Nucleus accumbens (tissue), 56 donors: ENCODE measurements at places on chromosomes 16 and 17.
A peak's percentile ranks its signal among the peaks of the same experiment; 100 is the strongest.

DNA sequence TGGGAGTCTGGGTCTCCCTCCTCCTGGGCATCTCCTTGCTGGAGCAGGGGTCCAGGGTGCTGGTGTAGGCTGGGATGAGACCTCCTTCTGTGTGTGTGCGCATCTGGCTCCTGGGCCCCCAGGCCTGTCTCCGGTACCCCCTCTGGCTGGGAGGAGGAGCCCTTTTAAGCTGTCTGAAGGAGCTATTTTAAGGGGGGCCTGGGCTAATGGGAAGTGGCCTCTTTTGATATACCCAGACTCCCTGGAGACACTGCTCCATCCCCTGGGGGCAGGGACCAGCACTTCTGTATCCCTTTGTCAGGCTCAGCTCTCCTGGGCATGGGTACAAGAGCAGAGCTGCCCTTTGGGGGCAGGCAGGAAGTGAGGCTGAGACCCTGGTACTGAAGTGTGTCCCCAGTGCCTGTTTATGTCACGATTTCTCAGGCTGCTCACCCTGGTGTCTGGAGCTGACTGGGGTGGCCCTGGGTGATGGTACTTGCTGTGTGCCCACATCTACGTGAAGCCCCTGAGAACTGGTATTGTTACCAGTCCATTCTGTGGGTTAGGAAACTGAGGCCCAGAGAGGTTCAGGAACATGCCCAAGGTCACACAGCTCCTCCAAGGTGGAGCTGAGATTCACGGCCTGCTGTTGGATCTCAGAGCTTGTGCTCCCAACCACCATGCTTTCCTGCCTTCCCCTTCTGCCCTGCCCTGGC is 6.5 kb downstream of the ADCY7 start:
- no peak for DNase-seq

- no peak for DNase-seq
Measured at GRCh38 chr16:12398029-12398682, 405.5 kb downstream of the CPPED1 start.

GRCh38 chr17:50326831-50327364 is 19.0 kb upstream of the XYLT2 start:
- DNase-seq = no peak

GRCh38 chr17:36938566-36939051 is 1.3 kb downstream of the LHX1 start:
- DNase-seq = no peak

GRCh38 chr17:29866746-29867404 is 63.2 kb downstream of the SSH2 start:
- DNase-seq = no peak

GRCh38 chr16:89319886-89320781 is 102.6 kb downstream of the ZNF778 start:
- no peak for DNase-seq

DNA sequence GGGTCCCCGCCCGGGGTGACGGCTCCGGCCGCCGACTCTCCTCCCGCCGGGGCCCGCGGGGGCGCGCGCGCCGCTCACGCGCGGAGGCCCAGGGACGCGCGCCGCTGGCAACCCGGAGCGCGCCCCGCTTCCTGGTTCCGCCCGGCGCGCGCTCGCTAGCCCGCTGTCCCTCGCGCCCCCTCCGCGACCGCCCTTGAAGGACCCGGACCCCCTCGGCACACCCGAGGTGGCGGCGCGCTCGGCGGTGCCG is at the start of gene STAT5B:
STAT5B (minus strand) TSS at position 33 of the 250 bp plus-strand sequence. CDS start 44,264 bp downstream, outside the sequence.
- peak; percentile 66 for DNase-seq

DNA sequence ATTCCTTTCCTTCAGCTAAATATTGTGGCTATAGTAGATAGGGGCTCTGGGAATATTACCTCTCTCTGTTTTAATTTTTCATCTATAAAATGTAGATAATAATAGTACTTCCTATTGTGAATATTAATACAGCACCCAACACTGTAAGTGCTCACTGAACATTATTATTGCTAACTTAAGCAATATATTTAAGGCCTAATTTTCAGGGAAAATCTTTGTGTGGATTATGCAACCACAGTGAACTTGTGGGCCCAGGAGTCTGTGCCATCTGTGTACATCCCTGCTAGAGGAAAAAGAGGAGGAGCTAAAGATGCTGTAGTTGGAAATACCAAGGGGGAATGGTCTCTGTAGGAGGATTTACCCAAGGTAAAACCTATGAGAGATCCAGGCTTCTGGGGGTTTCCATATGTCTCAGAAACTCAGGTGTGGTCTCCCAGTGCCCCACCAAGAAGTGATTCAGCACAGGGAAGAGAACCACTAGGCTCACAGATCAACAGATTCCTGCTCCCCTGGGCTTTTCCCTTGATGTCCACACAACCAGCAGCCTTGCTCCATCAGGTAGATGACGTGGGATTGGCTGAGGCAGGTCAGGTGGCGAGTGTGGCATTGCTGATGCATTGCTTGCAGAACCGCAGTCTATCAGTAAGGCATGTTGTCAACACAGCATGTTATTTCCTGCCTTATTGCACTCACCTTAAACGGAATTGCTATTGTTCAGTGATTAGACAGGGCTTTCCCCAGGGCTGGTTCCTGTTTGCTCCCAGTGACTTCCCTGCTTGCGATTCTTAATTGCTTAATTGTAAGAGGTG is 1.6 kb upstream of the N4BP1 start:
- DNase-seq = no peak

DNA sequence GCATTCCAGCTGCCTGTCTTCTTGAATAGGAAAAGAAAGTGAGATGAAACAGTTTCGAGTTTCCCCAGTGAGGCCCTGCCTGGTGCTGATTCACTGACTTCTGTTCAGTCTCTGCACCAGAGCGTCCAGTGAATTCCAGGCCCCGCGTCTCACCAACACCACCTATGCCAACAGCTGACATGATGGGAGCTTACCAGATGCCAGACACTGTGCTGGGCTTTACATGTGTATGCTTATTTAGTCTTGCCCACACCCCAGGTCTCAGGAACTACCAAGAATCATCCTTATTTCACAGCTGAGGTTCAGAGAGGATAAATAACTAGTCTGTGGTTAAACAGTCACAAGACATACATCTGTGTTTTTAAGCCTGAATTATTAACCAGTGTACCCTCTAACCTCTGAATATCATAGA is 29.1 kb upstream of the IRX6 start:
- DNase-seq = no peak

DNA sequence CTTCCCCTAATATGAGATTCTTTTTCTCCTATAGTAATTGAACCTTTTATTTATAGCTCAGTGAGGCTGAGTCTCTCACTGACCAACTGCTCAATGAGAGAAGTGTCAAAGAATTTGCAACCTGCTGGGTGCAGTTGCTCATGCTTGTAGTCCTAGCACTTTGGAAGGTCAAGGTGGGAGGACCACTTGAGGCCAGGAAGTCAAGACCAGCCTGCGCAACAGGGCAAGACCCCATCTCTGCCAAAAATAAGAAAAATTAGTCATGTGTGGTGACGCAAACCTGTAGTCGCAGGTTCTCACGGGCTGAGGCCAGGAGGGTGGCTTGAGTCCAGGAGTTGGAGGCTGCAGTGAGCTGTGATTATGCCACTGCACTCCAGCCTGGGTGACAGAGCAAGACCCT is 30.9 kb upstream of the CRYBA1 start:
- DNase-seq = no peak

DNA sequence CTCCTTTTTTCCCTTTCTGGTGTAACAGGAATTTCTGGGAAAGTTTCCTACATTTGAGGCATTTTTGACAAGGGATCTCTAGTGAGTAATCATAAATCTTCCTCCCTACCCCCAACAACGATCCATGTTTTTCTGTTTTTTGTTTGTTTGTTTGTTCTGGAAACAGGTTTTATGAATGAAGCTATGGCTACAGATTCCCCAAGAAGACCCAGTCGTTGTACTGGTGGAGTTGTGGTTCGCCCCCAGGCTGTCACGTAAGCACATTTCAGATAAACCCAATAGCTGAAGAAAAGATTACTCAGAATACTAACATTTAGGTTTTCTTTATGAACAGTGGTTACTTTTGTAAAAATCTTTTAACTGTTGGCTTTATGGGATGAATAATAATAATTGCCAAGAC is 1.6 kb downstream of the BCAS3 start:
- DNase-seq = no peak

GRCh38 chr16:56576585-56577299 is 11.9 kb downstream of the MT4 start:
- no peak for DNase-seq

DNA sequence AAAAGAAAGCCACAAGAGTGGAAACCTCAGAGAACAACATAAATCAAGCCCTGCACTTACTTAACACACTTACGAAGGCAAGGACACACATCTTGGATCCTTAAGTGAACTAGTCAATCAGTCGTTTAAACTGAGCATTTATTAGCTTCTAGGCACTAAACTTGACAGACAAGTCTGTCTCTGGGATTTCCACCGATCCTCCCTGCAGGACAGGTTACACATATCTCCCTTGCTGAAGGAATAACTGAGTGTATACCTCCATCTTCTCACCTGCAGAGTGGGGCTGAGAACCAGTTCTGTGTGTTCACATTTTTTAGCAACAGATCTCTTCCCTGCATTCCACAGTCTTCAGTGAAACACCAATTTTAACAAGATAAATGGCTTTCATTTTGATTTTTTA is 8.9 kb downstream of the GP2 start:
- no peak for DNase-seq

DNA sequence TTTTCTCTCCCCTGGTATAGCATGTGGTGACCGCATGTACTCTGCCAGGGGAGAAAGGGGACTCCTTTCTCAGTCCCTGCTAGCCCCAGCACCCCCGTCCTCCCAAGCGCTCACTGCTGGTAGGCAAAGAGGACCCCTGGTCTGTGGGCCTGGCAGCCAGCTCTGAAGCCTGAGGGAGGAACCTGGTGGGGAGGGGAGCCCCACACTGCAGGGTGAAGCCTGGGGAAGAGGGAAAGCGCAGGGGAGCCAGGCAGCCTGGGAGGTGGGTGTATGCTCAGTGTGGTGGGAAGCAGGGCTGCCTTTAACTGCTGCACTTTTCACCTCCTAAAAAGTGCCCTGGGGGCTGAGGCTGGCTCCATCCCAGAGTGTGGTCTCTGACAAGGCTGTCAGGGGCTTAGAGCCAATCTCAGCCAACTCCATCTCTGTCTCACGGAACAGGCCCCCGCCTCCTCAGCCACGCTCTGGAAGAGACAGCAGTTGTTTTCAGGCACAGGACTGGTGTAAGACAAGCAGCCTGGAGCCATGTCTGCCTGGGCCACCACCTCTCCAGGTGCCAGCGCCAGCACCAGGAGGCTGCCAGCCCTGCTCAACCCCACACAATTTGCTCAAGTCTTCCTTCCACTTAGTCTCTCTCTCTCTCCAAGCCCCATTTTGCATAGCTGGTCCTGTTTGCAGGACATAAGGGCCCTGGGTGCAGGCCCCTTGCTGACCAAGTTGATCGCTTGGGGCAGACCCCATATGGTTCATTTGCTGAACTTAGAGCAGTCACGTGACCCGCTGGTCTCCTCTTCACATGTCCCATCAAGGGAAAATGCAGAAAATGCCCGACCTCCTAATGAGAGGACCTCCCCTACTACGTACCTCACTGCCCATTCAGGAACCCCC is 14.7 kb upstream of the TBX2 start:
- no peak for DNase-seq

DNA sequence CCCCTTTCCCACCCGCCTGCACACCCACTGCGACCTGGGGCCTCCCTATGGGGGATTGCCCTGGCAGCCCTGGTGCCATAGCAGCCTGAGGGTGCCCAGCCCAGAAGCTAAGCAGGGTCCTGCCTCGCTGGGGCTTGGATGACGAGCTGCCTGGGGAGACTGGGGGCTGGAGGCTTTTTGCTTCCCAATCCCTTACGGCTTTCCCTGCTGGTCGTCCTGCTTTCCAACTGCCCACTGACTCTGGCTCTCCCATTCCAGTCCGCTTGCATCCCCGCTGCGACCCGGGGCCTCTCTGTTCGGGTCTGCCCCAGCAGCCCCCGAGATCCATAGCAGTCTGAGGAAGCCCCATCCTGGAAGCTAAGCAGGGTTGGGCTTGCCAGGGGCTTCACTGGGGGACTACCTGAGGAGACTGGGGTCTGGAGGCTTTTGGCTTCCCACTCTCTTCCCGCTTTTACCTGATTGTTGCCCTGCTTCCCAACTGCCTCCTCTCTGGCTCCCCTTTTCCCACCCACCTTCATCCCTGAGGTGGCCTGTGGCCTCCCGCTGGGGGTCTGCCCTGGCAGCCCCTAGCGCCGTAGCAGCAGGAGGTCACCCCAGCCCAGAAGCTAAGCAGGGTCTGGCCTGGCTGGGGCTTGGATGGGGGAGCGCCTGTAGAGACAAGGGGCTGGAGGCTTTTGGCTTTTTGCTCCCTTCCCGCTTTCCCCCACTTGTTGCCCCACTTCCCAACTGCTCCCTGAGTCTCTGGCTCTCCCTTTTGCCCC is 2292.8 kb downstream of the TP53TG3F start:
- DNase-seq = no peak

DNA sequence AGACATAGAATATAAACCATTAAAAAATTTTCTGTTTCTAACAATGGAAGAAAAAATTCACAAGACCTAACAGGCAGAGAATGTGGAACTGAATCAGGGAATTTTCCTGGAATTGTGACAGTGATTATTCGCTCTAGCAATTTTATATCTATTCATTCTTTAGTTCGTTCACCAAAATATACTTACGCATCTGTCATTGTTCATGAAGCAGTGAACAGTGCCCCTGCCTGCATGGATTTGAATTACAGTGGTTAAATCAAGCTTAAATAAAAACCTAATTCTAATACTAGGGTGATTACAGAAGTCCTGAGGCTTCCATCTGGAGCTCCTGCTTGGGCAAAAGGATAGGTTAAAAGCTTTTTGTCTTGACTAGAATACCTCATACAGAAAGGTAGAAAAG is 48.6 kb downstream of the ABCA8 start:
- peak; percentile 15 for DNase-seq

GRCh38 chr17:66272811-66273585 is 29.4 kb upstream of the PRKCA start:
- DNase-seq = no peak
